T1000 (cell line): ENCODE measurements at places on chromosomes 2 and 18.

DNA sequence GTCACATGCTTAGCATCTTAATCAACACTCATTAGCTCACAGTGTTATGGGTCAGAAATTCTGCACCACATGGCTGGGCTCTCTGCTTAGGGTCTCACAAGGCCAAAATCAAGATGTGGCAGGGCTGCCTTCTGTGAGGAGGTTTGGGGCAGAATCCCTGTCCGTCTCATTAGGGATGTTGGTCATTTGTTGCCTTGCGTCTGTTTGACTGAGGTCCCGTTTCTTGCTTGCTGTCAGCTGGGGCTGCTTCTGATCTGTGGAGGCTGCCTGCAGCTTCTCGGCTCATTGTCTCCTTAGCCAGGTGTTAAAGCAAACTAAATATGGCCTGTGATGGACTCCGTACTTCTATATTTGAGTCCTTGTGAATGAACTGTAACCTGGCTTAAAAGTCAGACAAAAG, 146.5 kb downstream of the NDUFA10 start:
- no peak for DNase-seq

DNA sequence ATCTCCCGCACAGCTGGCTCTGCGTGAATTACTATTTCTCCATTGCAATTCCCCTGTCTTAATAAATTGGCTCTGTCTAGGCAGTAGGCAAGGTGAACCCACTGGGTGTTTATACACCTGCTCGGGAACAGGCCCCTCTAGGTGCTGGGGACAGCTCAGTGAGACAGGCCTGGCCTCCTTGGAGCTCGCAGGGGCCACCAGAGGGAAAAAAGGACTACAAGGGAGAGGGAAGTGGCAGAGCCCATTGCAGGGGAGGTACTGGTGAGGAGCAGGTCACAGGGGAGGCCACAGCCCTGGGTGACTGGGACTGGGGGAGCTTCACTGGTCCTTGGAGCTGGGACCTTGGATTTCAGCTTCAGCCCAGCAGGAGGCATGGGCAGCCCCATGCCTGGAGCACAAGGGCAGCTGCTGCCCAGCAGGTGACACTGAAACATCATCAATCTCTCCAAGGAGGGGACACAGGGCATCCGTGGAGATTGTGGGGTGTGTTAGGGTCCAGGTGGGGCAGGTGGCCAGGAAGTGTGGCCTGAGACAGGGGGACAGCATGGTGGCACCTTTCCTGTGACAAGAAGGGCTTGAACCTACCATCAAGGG, 31.2 kb downstream of the NGEF start:
- DNase-seq = no peak

DNA sequence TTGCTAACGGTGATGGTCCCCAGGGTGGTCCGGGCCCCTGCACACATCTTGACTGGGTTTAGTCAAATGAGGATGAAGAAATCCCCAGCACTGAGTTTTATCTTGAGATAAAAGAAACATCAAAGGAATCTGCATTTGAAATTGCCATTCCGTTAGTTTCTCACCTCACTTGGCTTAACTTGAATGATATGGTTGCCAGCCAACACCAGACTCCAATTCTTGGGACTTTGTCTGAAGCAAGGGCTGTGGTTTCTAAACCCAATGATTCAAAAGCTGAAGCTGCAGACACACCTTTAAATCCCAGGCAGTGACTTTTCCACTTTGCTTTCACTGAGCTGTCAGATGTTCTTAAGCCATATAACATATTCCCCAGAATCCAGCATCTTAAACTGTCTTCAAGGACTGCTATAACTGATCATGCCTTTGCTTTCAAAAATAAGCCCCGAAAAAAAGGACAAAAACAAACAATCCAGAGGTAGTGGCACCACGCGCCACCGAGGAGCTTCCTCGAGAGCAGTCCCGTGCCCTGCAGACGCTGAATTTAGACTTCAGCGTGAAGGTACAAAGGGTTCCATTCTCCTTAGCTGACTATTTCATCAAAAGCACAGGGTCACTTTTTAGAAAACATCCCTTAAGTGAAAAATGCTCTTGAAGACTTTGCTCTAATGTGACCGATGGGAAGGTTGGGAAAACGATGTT, 189.3 kb downstream of the HDAC4 start:
- DNase-seq = no peak

GRCh38 chr2:191109888-191110287, 40.9 kb downstream of the STAT4 start:
- DNase-seq = no peak

- DNase-seq = no peak
Measured at GRCh38 chr2:192000196-192000980, 153.5 kb upstream of the CAVIN2 start.

DNA sequence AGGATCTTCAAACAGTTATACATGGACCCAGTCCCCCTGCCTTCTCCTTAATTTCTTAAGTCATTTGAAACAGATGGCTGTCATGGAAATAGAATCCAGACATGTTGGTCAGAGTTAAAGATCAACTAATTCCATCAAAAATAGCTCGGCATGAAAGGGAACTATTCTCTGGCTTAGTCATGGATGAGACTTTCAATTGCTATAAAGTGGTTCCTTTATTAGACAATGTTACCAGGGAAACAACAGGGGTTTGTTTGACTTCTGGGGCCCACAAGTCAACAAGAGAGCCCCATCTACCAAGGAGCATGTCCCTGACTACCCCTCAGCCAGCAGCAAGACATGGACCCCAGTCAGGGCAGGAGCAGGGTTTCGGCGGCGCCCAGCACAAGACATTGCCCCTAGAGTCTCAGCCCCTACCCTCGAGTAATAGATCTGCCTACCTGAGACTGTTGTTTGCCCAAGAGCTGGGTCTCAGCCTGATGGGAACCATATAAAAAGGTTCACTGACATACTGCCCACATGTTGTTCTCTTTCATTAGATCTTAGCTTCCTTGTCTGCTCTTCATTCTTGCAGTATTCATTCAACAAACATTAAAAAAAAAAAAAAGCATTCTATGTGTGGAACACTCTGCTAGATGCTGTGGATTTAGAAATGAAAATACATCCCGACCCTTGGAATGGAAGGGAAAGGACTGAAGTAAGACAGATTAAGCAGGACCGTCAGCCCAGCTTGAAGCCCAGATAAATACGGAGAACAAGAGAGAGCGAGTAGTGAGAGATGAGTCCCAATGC, 4.6 kb downstream of the TTR start:
- no peak for DNase-seq

GRCh38 chr18:48715711-48716361, 177.0 kb downstream of the CTIF start:
- DNase-seq = no peak

- no peak for DNase-seq
Measured at GRCh38 chr2:50929661-50930060, 102.3 kb downstream of the NRXN1 start.

DNA sequence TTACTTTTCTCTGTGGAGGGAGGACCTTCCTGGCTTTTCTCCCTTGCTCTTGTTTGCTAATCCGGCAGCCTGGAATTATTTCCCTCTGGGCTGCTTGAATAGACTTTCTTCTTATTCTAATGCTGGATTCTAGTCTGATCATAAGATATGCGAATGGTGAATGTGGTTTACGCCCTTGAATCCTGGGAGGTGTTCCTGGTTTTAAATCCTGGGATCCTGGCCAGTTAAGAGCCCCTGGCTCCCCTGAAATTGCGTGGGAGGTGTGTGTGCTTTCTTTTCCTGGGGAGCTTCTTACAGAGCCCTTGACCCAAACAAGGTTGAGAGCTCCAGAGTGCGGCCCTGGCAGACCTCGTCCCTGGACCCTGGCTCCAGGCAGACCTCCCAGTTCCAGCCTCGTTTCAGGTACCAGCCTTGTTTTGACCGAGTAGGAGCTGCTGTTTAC, 2.8 kb downstream of the SH3BP4 start:
- DNase-seq = no peak

GRCh38 chr2:214322662-214323061, 88.2 kb upstream of the VWC2L start:
- peak; percentile 11 for DNase-seq
